ENCODE measurements at places on chromosomes 1 and 21. TPM values are rescaled to one million over a fixed set of nuclear protein-coding genes. Genes with fewer than 3 reads are reported as not detected.

GRCh38 chr1:200916681-200917080 lies 22.0 kb downstream of the INAVA start:
- peaks cover 18% of the 10 kb centered on the region for H3K27me3 ChIP-seq
- no peaks in the 10 kb centered on the region for H3K4me1 ChIP-seq
- H3K36me3 ChIP-seq, result no peaks in the 10 kb centered on the region
- H3K4me3 ChIP-seq, result no peak overlapping the region
- no peak overlapping the region for H3K27ac ChIP-seq
- DNase-seq, result no peak

- H3K36me3 ChIP-seq, result no peaks in the 10 kb centered on the region
- H3K27ac ChIP-seq, result no peak overlapping the region
- no peaks in the 10 kb centered on the region for H3K4me1 ChIP-seq
- H3K4me3 ChIP-seq, result no peak overlapping the region
- no peak for DNase-seq
These were observed 49.0 kb upstream of the KCNJ6 start for GRCh38 chr21:37965088-37965805.

DNA sequence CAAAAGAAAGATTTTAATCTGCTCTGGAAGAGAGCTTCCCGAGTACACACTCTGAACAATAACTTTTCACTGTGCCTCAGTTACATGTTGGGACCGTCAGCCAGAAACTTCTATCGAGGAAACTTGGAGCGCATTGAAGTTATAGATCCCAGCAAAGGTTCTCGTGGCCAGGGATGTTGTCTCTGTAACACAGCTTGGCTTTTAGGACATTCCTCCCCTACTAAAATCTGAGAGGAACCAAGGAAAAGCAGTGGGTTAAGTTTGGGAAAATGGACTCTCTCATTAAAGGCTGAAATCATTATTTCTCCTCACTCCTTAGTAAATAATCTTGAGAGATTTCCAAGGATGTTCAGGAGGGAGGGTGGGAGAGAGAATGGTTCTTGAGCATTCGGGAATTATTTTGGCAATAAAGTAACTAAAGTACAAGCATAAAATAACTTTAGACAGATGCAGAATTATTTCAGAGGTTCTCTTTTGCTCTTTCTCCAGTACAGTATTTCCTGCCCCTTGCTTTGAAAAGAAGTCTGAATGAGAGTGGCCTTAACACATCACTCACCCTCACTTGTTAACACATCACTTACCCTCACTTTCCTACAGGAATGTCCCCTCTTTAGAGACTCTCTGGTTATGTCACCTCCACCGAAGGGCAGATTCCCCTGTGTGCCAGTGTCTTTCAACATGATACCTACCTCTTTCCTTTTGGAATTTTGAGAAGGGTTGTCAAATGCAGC lies 1.8 kb upstream of the NFIA start:
- no peak overlapping the region for H3K27ac ChIP-seq
- peaks cover 39% of the 10 kb centered on the region for H3K4me1 ChIP-seq
- DNase-seq, result no peak
- no peaks in the 10 kb centered on the region for H3K27me3 ChIP-seq
- H3K36me3 ChIP-seq, result no peaks in the 10 kb centered on the region

GRCh38 chr1:236760480-236760879 lies 34.6 kb upstream of the MTR start:
- peaks cover 5% of the 10 kb centered on the region for H3K4me1 ChIP-seq
- no peaks in the 10 kb centered on the region for H3K27me3 ChIP-seq
- no peaks in the 10 kb centered on the region for H3K36me3 ChIP-seq
- no peak for DNase-seq
- no peak overlapping the region for H3K27ac ChIP-seq

DNA sequence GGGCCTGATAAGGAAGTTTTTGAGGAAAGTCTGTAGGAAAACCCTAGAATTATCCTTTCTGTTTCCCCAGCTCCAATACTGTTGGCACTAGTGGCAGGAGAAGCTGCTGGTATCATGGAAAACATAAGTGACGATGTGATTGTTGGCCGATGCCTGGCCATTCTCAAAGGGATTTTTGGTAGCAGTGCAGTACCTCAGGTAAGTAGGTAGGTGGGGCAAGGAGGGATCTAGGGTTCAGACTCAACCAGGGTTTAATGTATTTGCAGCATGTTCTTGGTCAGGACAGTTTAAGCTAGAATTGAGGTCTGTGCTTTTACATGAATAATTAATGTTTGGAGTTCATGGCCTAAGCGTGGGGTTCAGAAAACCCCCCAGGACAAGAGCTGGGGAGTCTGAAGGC lies 62.1 kb downstream of the KDM1A start:
- no peak overlapping the region for H3K4me3 ChIP-seq
- H3K27me3 ChIP-seq, result no peaks in the 10 kb centered on the region
- DNase-seq, result peak; percentile 13
- H3K4me1 ChIP-seq, result no peaks in the 10 kb centered on the region

DNA sequence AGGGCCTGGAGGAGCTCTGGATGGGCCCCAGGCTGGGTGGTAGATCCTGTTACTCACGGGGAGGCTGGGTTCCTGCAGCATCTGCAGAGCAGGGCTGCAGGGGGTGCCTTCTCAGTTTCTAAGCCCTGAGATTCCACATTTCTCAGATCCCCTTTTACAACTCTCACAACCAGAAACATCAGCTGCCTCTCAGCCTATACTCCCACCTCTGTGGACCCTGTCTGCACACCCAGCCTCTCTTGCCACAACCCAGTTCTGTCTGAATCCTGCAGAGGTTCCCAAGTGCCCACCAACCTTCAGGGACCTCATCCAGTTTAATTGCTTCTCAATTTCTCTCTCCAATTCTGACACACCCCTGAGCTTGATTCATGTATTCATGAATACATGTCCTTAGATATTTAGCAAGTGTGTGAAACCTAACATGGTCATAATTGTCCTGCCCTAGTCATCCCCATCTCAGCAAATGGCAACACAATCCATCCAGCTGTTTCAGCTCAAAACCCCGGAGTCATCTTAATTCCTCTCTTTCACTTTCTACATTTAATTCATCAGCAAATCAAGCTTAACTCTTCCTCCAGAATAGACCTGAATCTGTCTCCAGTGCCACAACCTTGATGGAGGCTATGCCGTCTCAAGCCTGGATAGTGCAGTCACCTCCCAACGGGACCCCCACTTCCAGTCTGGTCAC lies 57.0 kb upstream of the NEK2 start:
- H3K4me3 ChIP-seq, result no peak overlapping the region
- peaks cover 12% of the 10 kb centered on the region for H3K4me1 ChIP-seq
- no peaks in the 10 kb centered on the region for H3K27me3 ChIP-seq
- no peak overlapping the region for H3K27ac ChIP-seq
- peak; percentile 10 for DNase-seq

- H3K27me3 ChIP-seq, result no peaks in the 10 kb centered on the region
- 0 out of 2 replicates have a peak, but pooled peaks cover 5% of the 10 kb centered on the region for H3K36me3 ChIP-seq
- no peak for DNase-seq
- H3K4me1 ChIP-seq, result no peaks in the 10 kb centered on the region
These were observed 60.7 kb upstream of the GOLT1A start for GRCh38 chr1:204274446-204274845.

- no peak overlapping the region for H3K27ac ChIP-seq
- H3K27me3 ChIP-seq, result no peaks in the 10 kb centered on the region
- peaks cover 7% of the 10 kb centered on the region for H3K4me1 ChIP-seq
- H3K36me3 ChIP-seq, result peaks cover 29% of the 10 kb centered on the region
- no peak for DNase-seq
These were observed 36.5 kb downstream of the ZMYM1 start for GRCh38 chr1:35115459-35116383.

Gene ADCY10
- not detected for total RNA-seq

Gene ERICH3
- total RNA-seq, result not detected

DNA sequence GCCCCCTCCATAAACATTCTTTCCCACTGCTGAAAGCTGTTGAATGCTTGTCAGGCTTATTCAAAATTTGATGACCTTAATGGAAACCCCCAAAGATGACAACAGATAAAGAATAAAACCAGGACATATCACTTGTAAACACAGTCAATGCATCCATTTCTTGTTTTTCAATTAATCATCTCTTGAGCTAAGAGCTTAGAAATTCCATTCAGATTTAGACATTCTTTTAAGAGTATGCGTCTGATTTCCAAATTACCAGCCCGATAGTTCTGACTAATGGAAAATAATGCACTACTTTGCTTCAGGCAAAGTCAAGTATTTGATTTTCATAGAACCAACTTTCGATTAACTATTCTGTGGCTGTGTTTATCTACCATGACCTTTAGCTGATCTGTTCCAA lies 100.6 kb upstream of the RUNX1 start:
- peak overlapping the region; percentile 70 for H3K27ac ChIP-seq
- peak; percentile 83 for DNase-seq
- H3K4me1 ChIP-seq, result peaks cover 29% of the 10 kb centered on the region

GRCh38 chr1:164610538-164611222 lies 51.7 kb downstream of the PBX1 start:
- H3K27me3 ChIP-seq, result no peaks in the 10 kb centered on the region
- peaks cover 25% of the 10 kb centered on the region for H3K4me1 ChIP-seq
- no peaks in the 10 kb centered on the region for H3K36me3 ChIP-seq

Measured in GM23248 (cell line).